ENCODE measurements at places on chromosomes 3 and 15.

DNA sequence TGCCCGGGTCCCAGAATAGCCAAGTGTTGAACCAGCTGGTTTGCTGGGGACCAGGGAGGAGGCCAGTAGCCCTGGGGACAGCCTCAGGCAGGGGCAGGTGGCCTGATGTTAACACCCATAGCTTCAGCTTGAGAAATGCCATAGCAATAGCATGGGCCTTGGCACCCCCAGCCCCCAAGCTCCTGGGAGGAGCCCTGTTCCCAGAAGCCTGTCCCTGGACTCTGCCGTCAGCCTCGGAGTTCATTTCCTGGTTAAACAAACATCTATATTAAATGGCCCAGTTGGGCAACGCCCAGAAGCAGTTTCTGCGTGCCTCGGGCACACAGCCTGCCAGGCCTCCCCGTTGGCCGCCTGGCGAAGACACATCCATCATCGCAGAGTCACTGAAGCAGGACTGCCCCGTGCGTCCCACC lies 58.2 kb downstream of the FGD5 start:
- no peak for DNase-seq

GRCh38 chr3:111548756-111549155 lies 6.8 kb downstream of the CD96 start:
- no peak for DNase-seq

- no peak for DNase-seq
These were observed 107.9 kb upstream of the ALDH1A3 start for GRCh38 chr15:100771746-100772145.

- DNase-seq = no peak
These were observed 743 bp upstream of the DAZL start for GRCh38 chr3:16605966-16606365.

DNA sequence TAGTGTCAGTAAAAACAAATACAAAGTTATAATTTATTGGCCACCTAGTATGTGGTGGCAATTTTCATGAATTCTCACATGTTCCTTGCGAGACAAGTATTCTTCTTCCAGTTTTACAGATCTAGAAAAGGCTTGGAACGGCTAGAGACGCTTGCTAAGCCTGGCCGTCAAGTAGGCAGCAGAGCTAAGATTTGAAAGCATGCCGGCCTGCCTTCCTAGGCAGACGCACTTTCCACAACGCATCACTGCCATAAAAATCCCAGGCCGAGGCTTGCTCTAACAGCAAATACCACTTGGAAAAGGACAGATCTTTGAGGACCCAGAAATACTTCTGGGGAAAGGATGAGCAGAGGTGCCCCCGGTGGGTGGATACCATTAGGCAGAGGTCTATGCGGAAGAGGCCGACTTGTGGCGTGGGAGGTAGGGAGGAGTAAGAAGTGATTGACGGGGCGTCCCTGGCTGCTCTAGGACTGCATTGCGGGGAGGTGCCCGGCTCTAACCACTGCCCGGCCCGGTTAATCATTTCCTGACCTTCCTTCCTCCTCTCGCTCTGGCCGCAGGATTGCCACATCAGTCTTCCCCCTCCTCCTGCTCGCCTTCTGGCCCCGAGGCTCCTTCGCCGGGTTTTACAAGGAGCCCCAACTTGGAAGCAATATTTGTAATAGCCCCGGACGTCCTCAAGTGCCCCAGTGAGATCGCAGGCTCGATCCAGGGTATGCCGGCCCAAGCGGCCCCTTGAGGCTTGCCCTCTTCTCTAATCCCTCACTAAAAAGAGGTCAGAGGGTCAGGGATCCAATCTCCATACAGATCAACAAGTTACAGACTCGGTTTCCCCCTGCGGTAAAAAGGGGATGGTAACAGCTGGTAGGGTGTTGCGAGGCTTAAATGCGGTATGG lies 1.3 kb upstream of the USP3 start:
- DNase-seq = peak; percentile 48

- DNase-seq = no peak
These were observed 12.2 kb upstream of the SLC7A14 start for GRCh38 chr3:170598091-170598502.

DNA sequence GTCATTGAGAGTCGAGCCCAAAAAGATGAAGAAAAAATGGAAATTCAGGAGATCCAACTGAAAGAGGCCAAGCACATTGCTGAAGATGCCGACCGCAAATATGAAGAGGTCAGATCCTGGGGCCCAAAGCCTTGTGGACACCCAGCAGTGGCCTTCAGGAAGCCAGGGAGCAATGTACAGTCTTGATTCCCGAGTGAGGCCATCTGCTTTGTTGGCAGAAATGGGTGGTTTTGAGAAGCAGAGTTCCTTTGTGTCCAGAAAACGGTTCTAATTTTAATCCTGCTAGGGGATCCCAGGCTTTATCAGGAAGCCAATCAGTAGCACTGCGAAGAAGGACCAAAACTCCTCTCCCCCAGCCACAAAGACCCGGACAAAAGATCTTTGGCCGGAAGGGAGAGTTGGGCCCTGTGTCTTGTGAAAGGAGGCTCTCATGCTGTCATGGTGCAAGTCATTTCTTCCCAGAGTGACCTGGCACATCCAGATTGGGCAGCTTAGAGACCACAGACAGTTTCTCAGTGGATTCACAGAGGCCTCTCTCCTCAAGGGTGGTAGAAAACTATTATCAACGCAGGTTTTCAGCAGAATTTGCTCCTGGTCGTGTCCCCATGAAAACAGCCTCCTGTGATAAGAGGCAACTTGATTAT lies 17.1 kb downstream of the TPM1 start:
- DNase-seq = no peak

DNA sequence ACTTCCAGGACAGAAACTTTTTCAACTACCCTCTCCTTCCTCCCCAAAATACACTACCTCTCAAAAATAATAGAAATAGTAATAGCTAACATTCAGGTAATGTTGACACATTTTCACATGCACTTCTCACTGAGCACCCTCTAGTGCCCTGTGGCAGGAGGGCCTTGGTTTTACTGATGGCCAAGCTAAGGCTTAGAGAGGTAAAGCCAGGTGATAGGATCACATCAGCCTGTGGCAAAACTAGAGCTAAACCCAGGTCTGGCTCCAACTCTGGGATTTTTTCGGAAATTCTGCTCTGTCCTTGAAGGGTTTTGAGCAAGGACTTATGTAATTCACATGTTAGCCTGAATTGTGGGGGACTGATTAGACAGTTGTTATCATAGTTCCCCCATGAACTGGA lies 922 bp upstream of the TAMM41 start:
- no peak for DNase-seq

DNA sequence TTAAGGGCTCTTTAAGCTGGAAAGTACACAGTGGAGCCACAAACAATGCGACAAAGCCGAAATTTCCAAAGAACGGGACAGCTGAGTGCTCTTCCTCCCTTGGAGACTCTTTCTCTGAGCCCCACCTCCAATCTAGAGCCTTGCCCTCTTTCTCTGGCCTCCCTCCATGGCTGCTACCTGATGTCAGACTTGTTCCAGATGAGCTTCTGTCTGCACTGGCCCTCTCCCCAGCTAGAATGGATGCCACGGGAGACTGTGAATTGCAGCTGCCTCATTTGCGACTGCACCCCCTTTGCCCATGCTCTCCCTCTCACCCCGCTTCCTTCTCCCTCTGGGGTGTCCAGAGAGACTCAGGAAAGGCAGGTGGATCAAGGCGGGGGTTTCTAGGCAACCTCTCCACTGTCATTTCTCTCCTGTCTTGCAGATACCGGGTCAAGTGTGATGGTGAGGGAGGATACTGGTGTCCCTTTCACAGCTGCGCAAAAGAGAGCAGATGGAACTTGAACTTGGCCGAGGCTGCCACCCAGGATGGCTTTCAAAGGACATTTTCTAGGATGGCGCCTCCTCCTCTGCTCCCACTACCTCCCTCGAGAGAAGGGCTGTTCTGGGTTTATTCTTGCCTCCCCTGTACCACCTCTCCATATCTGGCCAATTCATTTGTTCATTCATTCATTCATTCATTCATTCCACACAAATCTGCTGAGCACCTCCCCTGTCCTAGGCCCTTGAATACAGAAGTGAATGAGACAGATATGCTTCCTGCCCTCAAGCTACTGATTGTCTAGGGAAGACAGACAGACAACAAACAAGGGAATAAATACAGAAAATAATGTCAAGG lies 12.8 kb downstream of the ATP2B2 start:
- no peak for DNase-seq

DNA sequence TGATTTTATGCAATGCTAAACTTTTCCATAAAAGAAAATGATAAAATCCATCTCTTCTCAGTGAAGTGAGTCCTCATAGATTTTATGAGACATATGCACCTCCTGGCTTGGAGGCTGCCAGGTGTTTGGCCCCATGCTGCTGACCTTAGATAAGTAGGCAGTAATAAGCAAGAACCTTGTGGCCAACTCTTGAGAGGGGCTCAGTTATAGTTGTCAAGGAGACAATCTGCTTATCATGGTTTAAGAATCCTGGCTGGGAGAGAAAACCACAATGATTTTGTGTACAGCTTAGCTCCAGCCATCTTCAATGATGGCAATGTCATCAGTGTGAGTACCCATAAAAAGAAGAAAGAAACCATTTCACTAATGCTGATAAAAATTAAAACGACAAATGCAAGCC lies 252.1 kb downstream of the CPNE4 start:
- no peak for DNase-seq

- DNase-seq = no peak
These were observed 156.0 kb upstream of the CD96 start for GRCh38 chr3:111385971-111386495.

- no peak for DNase-seq
These were observed 31.7 kb downstream of the SLCO2A1 start for GRCh38 chr3:133997871-133998635.

DNA sequence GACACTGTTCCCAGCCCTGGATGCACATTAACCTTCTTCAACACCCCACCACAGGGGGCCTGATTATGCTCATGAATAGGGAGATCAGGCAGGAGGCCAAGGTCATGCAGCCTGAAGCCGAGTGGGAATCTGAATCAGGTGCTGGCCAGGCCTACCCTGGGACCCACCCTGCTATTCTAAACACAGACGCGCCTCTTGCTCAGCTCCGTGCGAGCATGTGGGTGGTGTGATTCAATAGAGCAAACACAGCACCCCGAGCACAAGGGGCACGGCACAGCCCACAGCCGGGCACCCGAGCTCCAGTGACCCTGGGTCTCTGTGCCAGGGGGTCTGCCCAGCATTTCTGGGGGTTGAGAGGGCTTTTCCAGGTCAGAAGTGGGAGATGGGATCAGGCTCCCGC lies 24.6 kb upstream of the GRIP2 start:
- no peak for DNase-seq

- DNase-seq = no peak
These were observed 633 bp downstream of the IGSF10 start for GRCh38 chr3:151460228-151460627.

DNA sequence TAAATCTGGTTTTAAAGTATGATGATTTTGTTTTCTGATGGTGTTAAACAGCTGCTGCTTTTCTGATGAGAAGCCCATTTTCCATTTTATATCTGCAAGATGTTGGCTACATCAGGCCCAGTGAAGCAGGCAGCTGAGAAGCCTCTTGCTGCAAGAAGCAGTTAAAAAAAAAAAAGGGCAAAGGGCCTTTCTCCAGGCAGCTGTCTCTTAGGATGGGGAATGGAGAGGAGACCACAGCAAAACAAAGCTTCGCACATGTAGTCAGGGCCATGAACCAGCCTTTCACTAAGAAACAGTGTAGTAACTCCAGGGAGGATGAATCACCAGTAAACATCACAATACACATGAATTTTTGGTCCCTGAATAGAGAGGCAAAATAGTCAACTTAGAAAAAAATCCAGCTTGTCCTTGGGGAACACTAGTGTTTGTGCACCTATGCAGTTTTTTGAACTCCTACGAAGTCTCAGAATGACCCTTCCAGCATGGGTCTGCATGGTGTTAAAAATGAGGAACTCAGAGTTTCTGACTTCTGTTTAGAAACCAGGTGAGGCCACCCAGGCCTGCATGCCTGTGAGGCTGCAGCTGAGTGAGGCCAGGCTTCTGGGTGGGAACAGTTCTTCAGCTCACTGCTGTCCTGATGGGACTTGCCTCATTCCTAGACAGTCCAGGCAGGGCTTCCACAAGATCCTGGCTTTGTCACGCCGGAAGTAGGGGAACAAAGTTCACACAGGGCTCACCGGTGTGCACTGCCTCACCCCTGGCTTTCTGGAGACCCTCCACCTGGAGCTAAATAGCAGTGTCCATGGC lies 518.7 kb downstream of the MCTP2 start:
- DNase-seq = no peak

GRCh38 chr3:188440340-188440972 lies 286.5 kb downstream of the LPP start:
- no peak for DNase-seq

DNA sequence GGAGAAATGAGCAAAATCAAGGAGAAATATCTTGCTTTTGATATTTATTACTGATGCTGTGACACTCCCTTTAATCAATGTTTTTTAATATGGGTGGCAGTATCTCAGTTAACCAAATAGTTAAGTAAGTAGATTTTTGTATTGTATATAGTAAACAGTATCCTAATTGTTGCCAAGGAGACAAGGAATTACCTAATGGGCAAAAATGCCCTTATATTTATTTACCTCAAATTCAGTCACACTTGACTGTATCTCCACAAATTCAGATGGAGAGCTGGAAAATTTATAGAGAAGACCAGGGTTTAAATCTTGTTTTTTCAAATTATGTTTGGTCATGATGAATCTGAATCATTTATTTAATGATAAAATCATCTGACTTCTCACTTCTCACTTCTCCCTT lies 3.6 kb upstream of the CHD2 start:
- no peak for DNase-seq

DNA sequence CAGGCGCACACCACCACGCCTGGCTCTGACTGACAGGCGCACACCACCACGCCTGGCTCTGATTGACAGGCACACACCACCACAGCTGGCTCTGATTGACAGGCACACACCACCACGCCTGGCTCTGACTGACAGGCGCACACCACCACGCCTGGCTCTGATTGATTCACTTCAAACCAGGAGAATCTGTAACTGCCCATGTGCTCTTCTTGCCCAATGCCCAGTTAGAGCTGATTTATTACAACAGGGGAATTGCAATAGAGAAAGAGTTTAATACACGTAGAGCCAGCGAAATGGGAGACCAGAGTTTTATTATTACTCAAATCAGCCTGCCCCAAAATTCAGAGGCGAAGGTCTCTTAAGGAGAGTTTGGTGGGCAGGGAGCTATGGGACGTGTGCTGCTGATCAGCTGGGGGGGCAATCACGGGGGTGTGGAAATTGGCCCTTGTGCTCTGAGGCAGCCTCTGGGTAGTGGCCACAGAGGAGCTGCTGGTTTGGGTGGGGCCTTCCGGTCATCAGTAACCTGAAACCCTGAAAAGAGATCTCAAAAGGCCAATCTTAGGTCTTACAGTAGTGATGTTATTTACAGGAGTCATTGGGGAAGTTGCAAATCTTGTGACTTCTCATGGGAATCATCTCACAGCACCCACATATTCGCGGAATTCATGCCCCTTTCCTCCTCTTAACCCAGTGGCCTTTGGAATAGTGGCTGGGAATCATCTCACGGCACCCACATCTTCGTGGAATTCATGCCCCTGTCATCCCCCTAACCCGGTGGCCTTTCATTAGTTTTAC lies 63.8 kb upstream of the TFRC start:
- no peak for DNase-seq

All from nephron progenitor cell (in vitro differentiated cells).